ENCODE measurements at places on chromosomes 1 and 21.

- DNase-seq, result no peak
Measured at GRCh38 chr1:223780318-223780717, 65.4 kb downstream of the TP53BP2 start.

GRCh38 chr1:173257805-173258204 is 50.7 kb upstream of the TNFSF4 start:
- DNase-seq, result no peak

DNA sequence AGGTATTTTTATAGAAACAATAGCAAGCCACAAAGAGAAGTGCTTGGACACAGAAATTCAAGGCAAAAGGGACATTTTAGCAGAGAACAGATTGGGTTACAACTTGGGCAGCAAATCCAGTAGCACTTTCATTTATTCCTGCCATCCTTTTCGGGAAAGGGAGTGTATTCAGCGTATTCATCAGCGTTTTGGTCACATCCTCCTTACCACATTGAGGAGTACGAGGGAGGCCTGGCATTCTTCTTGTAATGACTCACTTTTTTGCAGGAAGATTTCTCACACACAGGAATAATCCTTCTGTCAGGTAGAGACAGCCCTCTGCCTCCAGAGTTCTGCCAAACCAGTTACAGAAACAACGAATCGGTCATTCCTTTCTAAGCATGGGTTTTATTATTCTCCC is 18.1 kb upstream of the FAM78B start:
- no peak for DNase-seq

- no peak for DNase-seq
Measured at GRCh38 chr1:46691997-46692790, 20.5 kb downstream of the TEX38 start.

DNA sequence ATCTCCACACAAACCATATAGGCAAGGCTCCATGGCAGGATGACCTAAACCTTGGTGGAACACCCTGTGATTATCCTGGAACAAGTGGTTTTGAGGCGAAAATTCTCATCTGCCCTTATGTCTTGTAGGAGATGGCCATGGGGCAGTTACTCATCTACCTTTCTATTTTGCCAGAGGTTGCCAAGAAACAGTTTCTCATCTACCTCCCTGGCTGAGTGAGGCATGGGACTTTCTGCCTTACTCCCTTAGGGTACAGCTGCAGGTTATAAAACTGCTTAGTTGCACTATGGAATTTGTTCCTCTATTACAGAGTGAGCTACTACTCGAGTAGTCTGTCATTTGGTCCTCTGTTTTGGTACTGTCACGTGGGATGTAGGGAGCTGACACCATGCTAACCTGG is 31.3 kb upstream of the GUCA2A start:
- no peak for DNase-seq

- no peak for DNase-seq
Measured at GRCh38 chr21:44437696-44438431, 17.4 kb upstream of the LRRC3 start.
